Right cardiac atrium (tissue), 5 donors: ENCODE measurements at places on chromosomes 5 and 9.

DNA sequence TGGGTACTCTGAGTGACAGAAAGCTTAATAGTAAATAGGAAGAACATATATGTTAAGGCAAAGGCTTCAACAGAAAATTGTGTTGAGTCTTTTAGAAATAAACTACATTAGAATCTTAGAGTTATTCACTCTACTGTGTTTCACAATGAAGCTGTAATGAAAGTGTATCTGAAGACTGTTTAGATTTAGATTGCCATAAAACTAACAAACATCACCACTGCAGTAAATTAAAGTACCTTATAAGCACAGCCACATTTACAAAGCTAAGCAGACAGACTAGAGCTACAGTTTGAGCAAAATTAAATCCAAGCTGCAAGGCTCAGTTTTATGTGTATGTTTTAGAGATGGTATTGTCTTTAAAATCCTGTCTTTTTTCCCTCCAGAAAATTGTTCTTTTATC lies 172.4 kb downstream of the PBX3 start:
- DNase-seq: no peak

DNA sequence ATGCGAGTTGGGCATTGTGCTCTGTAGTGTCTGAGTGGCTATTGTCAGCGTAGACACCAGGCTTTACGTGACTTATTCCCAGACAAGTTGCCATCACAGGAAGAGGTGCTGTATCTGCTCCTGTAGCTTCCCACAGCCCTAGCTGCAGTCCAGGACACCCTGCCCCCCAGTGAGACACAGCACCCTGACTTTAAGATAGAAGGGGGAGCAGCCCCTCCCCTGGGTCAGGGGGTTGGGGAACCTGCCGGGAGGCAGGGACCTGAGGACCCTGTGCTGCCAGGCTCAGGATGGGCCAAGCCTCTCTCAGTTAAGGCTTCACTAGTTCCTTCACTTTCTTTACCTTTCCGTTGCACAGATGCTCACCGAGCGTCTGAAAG lies 75.4 kb downstream of the NEK6 start:
- DNase-seq: no peak

GRCh38 chr9:122040561-122041242 lies 52.4 kb downstream of the TTLL11 start:
- no peak for DNase-seq

GRCh38 chr9:70574151-70574837 lies 159.8 kb upstream of the KLF9 start:
- peak; percentile 73 for DNase-seq

DNA sequence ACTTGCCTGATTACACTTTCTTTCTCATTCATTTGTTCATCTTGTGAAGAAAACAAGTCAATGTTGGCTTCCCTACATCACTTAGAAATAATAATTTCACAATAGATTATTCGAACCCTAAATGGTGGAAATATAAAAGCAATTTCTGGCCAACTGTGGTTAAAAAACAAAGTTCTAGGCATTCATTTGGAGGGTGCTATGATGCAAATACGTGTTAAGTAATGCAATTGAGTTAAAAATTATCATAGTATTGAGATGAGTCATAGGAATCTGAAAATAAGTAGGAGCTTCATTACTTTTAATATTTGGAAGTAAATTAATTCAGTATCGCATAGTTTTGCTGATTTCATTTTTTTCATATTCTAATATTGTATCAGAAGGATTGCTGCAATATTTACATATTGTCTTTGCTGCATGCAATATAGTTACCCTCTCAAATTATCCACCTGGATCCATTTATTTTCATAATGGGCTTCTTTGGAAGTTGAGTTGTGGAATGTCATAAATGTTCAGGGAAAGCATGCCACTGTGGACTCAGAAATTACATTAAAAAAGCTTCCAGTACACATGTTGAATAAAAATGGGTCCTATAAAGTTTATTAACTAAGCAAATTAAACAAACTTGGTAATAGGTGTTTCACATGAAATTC lies 647.7 kb upstream of the WWC1 start:
- DNase-seq: no peak

- no peak for DNase-seq
Measured at GRCh38 chr5:119301906-119302305, 53.9 kb upstream of the TNFAIP8 start.

DNA sequence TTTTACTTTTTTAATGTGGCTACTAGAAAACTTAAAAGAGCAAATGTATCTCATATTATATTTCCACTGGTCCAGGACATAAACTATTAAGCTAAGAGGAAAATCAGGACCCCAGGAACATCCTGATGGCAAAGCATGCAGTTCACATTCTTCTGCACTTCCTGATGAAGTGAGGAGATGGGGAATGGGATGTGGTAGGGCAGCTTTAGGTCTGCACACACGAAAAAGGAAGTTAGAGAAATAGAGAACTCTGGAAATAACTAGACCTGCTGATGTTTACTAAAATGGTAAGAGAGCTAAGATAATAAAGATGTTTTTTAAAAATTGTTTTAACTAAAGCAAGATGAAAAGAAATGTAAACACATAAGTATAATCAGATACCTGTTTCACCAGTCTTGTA lies 39.7 kb upstream of the NIPBL start:
- DNase-seq: no peak

- no peak for DNase-seq
Measured at GRCh38 chr5:42552597-42552996, 129.4 kb downstream of the GHR start.

GRCh38 chr5:154850255-154851062 lies at the start of gene FAXDC2:
Gene FAXDC2, minus strand, starts transcription at chr5:154850603. Its CDS starts 12,425 bp downstream, at chr5:154838178.
- DNase-seq: peak; percentile 91

- DNase-seq: peak; percentile 84
Measured at GRCh38 chr9:89878687-89879086, 273.9 kb downstream of the GADD45G start.

DNA sequence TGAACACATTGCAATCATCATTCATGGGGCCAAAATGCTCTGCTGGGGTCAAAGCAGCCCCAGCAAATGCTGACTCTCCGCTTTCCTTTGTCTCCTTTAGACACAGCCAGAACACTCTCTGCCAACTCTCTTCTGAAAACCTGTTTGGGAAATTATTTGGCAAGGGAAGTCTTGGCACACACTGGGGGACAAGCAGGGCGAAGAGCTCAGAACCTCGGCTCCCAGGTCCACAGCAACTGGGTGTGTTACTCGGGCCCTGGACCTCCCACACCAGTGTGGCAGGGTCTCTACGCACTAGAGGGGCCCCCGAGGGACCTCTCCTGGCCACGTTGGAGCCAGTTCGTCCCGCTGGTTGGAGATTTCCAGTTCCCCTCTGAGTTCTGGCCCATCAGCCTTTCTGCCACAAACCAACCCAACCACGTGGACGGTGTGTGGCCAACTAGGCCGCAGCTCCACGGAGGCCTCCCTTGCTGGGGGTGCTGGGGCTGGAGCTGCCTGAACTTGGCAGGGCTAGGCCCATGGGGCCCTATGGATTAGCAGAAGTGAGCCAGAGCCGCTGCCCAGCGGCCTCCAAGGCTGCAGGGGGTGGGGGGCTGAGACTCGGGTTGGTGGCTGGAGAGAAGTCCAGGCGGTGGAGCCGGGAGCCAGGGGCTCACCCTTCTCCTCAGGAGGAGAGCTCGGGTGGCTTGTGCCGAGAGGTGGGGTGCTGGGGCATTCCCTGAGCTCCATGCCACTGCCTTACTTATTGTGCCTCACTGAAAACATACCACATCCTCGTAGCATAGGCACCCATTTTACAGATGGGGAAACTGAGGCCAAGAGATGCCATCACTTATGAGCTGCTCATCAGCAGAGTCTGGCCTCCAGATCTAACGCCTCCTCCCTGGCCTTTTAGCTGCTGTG lies 46.8 kb upstream of the RNU6ATAC start:
- DNase-seq: peak; percentile 73

- DNase-seq: no peak
Measured at GRCh38 chr9:109238655-109239054, 71.6 kb upstream of the FRRS1L start.

DNA sequence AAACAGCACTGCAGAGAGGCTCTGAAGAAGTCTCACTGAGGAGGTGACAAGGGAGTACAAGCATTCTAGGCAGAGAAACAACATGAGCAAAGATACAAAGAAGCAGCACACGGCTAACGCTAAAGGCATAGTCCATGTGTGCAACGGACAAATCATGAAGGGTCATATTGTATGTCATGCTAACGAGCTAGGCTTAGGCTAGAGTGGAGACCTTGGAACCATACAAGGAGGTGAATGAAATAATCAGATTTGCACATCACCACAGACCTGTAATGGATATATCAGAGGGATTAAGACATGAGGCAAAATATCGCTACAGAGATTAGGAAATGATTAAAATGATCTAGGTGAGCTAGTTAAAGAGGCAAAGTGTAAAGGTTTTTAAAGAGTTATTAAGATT lies 145.6 kb downstream of the NFIB start:
- DNase-seq: no peak

GRCh38 chr9:94888775-94889174 lies 162.3 kb downstream of the AOPEP start:
- no peak for DNase-seq

DNA sequence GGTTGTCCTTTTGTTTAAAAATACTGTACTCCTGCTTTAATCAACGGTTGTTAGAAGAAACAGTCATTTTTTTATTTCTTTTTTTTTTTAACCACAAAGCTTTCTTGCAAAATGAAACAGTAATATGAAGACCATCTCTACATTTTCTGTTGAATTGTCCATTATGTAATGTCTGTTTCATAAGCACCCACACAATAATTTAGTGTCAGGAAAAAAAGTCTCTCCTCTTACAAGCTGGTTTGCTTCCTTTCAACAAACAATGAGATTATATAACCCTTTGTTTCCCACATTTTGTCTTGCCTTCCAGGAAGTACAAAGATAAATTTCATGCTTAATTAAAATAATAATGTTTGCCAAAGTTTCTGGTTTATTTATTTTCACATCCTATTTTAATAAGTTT lies 16.7 kb downstream of the CTNNAL1 start:
- DNase-seq: no peak

GRCh38 chr9:116899337-116900006 lies 212.4 kb downstream of the TRIM32 start:
- DNase-seq: no peak

- peak; percentile 70 for DNase-seq
Measured at GRCh38 chr5:42950456-42951292, 89.4 kb downstream of the ANXA2R start.

- no peak for DNase-seq
Measured at GRCh38 chr5:100755435-100755834, 147.6 kb downstream of the ST8SIA4 start.

GRCh38 chr9:121115466-121115865 lies 40.7 kb downstream of the CNTRL start:
- no peak for DNase-seq

DNA sequence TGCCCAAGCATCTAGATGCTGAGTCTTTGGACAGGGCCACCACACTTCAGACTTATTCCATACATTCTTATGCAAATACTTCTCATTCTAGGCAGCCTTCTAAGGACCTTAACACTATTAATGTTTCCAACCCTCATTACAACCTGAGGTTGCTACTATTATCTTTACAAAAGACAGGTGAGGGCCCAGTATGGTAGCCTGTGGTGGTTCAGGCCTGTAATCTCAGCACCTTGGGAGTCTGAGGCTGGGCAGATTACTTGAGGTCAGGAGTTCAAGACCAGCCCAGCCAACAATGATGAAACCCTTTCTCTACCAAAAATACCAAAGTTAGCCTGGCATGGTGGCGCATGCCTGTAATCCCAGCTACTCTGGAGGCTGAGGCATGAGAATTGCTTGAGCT lies 16.2 kb downstream of the ZFP62 start:
- DNase-seq: no peak

DNA sequence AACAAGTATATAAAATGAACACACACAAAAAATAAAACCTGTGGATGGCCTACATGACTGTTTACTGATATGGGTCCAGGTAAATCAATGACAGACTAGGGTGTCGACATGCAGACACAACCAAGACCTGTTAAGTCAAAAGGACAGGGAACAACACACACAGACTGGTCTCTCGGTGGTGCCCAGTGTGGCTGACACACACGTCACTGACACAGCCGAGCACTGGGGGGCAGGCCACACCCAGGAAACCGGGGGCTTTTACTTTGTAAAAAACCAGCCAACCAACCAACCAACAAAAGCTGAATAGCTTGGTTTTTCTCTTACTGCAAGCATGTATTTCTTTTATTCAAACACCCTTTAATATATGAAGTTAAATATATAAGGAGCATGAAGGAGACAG lies 5.0 kb downstream of the FAM163B start:
- no peak for DNase-seq

GRCh38 chr9:35079041-35079425 lies 709 bp downstream of the FANCG start:
- no peak for DNase-seq

GRCh38 chr5:127824126-127824525 lies 120.9 kb downstream of the CCDC192 start:
- DNase-seq: no peak

- DNase-seq: no peak
Measured at GRCh38 chr5:51395666-51396356, 12.6 kb downstream of the ISL1 start.

DNA sequence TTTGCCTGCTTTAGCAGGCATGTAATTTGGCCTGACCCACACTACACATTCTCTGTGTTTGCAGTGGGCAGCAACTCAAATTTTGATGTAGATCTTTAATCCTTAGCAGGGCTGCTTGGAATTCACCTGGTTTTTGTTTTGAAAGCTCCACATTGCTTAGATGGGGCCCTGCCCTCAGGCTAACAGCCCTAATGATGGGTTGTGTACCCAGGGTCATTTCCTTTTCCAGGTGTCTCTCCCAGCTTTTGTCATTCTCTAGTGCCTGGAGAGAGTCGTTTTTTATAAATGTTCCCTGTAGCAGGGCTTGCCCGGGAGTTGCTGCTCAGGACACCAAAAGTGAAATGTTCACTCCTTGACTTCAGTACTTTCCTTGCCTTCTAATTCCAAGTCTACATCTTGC lies 126.3 kb downstream of the TRIO start:
- no peak for DNase-seq

DNA sequence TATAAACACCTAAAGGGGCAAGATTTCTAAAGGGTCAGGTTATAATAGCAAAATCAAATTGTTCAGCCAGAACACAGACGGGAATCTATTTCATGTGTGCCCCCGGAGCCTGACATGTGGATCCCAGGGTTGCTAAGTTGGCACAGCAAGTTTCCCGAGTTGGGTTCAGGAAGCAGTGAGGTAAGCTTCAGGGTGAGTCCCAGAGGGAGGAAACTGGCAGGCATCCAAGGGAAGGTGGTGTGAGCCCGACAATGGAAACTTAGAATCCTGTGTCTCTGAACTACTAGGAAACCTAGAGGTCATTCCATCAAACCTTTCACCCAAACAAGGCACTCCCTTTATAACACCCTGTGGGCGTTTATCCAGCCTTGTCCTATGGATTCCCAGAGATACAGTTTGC lies 98.4 kb downstream of the ADRB2 start:
- DNase-seq: peak; percentile 37

DNA sequence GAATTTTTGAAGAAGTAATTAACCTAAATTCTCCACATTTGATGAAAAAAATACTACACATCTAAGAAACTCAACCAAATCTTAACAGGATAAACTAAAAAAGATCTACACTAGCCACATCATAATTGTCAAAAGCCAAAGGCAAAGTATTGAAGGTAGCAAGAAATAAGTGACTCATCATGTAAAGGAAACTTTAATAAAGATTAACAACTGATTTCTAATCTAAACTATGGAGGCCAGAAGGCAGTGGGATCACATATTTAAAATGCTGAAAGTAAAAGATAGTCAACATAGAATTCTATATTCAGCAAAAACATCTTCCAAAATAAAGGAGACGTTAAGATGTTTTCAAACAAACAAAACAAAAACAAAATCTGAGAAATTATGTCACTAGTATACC lies 2002.9 kb downstream of the MAT2B start:
- DNase-seq: no peak
